A673 (cell line): ENCODE measurements at places on chromosomes 6 and 20. TPM values are rescaled to one million over a fixed set of nuclear protein-coding genes. Genes with fewer than 3 reads are reported as not detected.

SOBP gene
- total RNA-seq, result 3.3 TPM in 2 replicates

HRH3 gene
- total RNA-seq, result 0.22 TPM in 1 of 2 replicates, not detected in the other

SULF2 gene
- total RNA-seq, result 0.68 and 0.69 TPM in 2 replicates

MYMX gene
- 0.81 TPM in 1 of 2 replicates, not detected in the other for total RNA-seq

MLN gene
- total RNA-seq, result not detected in 2 replicates

MYLK4 gene
- 0.13 and 0.39 TPM in 2 replicates for total RNA-seq

DNA sequence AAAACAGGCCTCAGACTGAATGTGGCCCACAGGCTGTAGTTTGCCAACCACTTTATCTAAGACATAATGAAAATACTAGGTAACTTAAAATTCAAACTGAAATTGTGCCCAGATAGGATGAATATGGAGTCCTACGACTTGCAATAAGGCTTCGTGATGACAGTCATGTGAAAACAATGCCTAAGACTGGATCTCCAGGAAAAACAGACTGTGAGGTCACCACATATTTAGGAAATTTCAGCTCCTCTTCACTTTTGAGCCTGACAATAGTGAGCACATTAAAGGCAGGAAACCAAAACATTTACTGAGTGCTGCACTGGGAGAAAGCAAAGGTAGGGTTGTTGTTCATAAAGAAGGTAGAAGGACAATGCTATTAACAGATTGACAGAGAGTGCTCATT, 50.0 kb downstream of the RTN4IP1 start:
- no peak for DNase-seq
- no peak overlapping the region for H3K4me3 ChIP-seq
- H3K4me1 ChIP-seq, result no peaks in the 10 kb centered on the region
- H3K27me3 ChIP-seq, result no peaks in the 10 kb centered on the region
- H3K27ac ChIP-seq, result no peak overlapping the region

GRCh38 chr20:2755451-2756055, 44.9 kb downstream of the CPXM1 start:
- peaks cover 5% of the 10 kb centered on the region for H3K4me1 ChIP-seq
- H3K27me3 ChIP-seq, result peaks cover 25% of the 10 kb centered on the region
- no peak overlapping the region for H3K4me3 ChIP-seq
- H3K27ac ChIP-seq, result no peak overlapping the region
- H3K36me3 ChIP-seq, result no peaks in the 10 kb centered on the region
- DNase-seq, result no peak

DNA sequence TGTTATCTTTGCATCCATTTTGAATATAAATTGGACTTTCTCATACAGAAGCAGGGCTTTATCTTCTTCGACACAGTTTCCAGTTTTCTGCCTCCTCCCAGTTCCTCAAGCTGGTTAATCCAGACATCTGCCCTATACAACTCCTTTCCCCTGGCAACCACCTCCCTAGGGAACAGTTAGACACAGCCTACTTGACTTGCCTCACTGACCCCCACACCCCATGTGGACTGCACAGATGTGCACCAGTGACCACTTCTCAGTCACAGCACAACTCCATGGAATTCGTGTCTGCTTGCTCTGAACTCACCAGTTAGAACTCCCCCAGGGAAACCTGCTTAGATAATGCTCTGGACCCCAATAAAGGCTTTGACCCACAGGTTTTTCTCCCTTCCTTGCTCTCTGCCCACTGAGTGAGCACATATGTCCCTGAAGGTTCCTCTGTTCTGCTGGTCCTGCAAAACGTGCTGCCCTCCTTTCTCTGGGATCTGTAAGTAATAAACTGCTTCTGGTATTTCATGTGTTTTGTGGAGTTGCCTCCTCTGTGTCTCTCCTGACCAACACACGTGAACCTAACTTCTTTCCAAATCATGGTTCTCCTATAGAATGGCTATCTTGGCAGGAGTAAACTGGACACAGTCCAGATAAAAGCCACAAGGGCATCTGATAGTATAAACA, 351.2 kb downstream of the CD83 start:
- no peak for DNase-seq
- H3K4me3 ChIP-seq, result no peak overlapping the region
- H3K27me3 ChIP-seq, result no peaks in the 10 kb centered on the region
- H3K27ac ChIP-seq, result no peak overlapping the region
- H3K4me1 ChIP-seq, result no peaks in the 10 kb centered on the region

GRCh38 chr6:43763812-43764522, 6.0 kb upstream of the VEGFA start:
- no peaks in the 10 kb centered on the region for H3K36me3 ChIP-seq
- H3K4me1 ChIP-seq, result peaks cover 9% of the 10 kb centered on the region
- H3K27me3 ChIP-seq, result no peaks in the 10 kb centered on the region
- no peak for DNase-seq

- no peaks in the 10 kb centered on the region for H3K27me3 ChIP-seq
- peak; percentile 93 for DNase-seq
- peaks cover 54% of the 10 kb centered on the region for H3K4me1 ChIP-seq
- no peaks in the 10 kb centered on the region for H3K36me3 ChIP-seq
- peak overlapping the region; percentile 72 for H3K27ac ChIP-seq
Observed at GRCh38 chr6:16319813-16320532, 81.6 kb downstream of the GMPR start.

DNA sequence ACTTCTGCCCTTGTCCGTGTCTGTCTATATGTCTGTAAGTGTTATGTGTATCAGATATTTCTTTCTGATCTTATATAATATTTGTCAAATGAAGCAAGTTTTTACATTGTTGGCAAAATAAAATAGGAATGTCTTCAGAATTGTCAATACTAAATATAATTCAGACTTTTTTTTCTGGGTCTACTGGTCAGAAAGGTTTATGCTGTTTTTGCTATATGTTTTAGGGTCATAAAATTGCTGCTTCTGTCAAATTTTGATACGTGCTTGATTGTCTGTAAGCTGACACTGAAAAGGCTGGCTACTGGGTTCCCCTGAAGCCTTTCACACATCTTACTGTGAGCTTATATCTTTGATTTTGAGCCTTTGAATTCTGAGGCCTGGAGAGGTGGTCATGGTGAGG, 20.1 kb downstream of the LGSN start:
- no peaks in the 10 kb centered on the region for H3K27me3 ChIP-seq
- no peak for DNase-seq
- H3K4me3 ChIP-seq, result no peak overlapping the region
- no peaks in the 10 kb centered on the region for H3K36me3 ChIP-seq
- H3K27ac ChIP-seq, result no peak overlapping the region
- H3K4me1 ChIP-seq, result peaks cover 14% of the 10 kb centered on the region

GRCh38 chr6:152316024-152316423, 321.1 kb downstream of the SYNE1 start:
- no peaks in the 10 kb centered on the region for H3K27me3 ChIP-seq
- H3K4me1 ChIP-seq, result no peaks in the 10 kb centered on the region
- H3K27ac ChIP-seq, result no peak overlapping the region

DNA sequence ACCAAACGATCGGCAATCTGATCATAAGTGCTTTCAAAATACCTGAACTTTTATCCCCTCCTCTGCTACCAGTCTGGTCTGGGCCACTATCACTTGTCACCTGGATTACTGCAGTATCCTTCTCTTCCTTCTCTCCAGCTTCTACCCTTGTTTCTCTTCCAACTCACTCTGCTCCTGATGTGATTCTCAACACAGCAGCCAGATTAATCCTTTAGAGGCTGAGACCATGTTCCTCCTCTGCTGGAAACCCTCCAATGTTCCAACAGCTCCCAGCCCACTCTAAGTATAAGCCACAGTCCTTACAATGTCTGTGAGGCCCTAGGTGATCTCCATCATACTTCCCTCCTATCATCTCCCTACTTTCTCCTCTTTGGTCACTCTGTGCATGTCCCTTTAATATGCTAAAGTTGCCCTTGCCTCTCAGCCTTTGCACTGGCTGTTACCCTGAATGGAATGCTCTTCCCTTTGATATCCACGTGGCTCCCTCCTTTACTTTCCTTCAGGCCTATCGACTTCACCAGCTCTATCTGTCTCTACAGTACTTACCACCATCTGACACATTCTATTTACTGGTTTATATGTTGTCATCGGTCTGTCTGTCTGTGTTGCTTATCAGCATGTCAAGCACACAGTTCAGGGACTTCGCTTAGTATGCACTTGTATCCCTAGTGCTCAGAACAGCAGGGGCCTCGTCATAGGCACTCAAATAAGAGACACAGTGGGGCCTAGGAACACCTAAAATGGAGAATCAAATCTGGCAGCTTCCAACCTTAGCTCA, 35.0 kb upstream of the RNF24 start:
- H3K36me3 ChIP-seq, result no peaks in the 10 kb centered on the region
- no peak overlapping the region for H3K4me3 ChIP-seq
- peaks cover 8% of the 10 kb centered on the region for H3K4me1 ChIP-seq
- no peak for DNase-seq
- no peaks in the 10 kb centered on the region for H3K27me3 ChIP-seq

- H3K27me3 ChIP-seq, result no peaks in the 10 kb centered on the region
- no peak for DNase-seq
- no peak overlapping the region for H3K27ac ChIP-seq
- no peak overlapping the region for H3K4me3 ChIP-seq
Observed at GRCh38 chr20:34862724-34863123, 9.9 kb downstream of the GGT7 start.

DNA sequence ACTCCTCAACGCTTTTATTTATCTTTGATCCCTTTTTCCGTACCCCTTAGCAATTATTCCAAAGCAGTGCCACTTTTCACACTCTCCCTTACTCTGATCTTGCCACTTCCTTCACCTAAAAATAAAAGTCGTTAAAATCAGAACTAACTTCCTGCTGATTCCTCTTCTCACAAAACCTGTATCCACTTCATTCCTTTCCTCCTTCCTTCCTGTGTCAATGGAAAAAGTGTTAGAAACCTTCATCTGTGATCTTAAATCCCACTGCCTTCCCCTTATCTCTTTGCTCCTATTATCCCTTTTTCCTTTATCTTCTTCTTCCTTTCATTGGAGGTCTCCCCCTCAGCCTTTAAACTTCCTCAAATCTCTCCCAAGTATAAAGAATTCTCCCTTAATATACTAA, 49.2 kb downstream of the GOPC start:
- H3K27me3 ChIP-seq, result no peaks in the 10 kb centered on the region
- no peaks in the 10 kb centered on the region for H3K4me1 ChIP-seq
- no peaks in the 10 kb centered on the region for H3K36me3 ChIP-seq
- DNase-seq, result no peak
- H3K4me3 ChIP-seq, result no peak overlapping the region
- no peak overlapping the region for H3K27ac ChIP-seq

DNA sequence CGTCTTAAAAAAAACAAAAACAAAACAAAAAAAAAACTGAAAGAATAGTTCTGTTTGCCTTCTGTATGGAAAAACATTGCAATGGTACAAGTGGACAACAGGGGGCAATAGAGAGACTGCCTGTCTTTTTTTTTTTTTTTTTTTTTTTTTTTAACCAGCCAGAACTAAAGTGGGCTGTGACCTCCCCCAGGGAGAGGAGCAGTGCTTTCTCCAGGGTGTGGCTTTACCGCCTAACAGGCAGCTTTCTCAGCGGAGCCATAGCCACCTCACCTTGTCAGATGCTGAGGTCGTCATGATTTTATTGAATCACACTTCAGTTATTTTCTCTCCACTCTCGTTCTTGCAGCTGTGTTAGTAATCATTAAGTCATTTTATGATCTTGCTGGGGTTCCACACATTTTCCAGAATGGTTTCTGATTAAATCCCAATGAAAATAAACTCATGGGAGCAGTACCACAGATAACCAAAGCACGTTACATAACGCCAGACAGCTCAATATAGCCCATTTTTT, 78.4 kb downstream of the GMPR start:
- H3K27me3 ChIP-seq, result no peaks in the 10 kb centered on the region
- peaks cover 40% of the 10 kb centered on the region for H3K4me1 ChIP-seq
- H3K27ac ChIP-seq, result no peak overlapping the region
- H3K36me3 ChIP-seq, result no peaks in the 10 kb centered on the region

DNA sequence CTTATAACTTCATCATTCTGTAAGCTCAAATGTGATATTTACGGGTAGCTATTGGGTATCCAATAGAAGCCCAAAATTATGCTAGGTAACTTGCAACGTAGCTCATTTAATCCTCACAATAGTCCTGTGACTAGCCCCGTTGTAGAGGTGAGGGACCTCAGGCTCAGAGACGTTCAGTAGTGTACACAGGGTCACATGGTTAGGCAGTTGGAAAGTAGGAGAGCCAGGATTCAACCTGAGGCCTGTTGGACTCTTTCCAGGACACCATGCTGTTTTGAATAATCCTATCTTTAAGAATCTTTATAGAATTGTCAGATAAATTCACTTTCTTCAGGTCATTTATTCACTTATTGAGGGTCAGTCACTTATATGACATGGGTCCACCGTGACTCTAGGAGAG, 9.2 kb upstream of the ELOVL2 start:
- H3K4me1 ChIP-seq, result no peaks in the 10 kb centered on the region
- H3K27me3 ChIP-seq, result no peaks in the 10 kb centered on the region
- H3K4me3 ChIP-seq, result no peak overlapping the region
- H3K27ac ChIP-seq, result no peak overlapping the region

GRCh38 chr20:42007251-42007650, 389.1 kb upstream of the CHD6 start:
- no peak overlapping the region for H3K4me3 ChIP-seq
- H3K36me3 ChIP-seq, result no peaks in the 10 kb centered on the region
- DNase-seq, result no peak
- H3K27me3 ChIP-seq, result peaks cover 15% of the 10 kb centered on the region
- H3K4me1 ChIP-seq, result no peaks in the 10 kb centered on the region

DNA sequence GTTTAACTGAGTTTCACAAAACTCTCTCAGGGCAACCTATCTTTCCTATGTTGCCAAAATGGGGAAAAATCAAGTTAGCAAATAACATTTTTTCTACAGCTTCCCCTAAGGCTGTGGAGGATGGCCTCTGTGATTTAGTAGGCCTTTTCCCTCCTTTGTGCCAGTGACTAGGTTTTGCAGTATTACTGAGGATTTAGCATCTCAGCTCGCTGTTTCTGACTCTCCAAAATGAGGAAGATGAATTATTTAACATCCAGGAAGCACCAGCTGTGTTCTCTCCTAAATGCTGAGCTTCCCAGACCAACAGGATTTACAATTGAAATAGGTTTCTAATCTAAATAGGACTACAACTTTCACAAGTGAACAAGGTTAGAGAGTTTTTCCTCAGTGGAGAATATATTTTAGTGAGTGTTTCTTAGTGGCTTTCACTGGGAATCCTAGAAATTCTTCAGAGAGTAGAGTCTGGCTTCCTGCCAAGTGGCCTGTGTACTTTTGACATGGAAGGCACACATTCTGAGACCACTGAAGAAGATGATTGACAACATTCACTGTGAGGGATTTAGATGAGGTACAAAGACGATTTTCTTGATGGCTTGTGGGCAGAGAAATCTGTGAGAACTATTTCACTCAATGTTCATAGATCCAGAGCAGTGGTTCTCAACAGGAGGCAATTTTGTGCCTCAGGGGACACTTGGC, 62.4 kb downstream of the PTCHD4 start:
- peaks cover 7% of the 10 kb centered on the region for H3K4me1 ChIP-seq
- H3K27me3 ChIP-seq, result peaks cover 3% of the 10 kb centered on the region

GRCh38 chr20:48205786-48206185, 420.5 kb upstream of the SULF2 start:
- H3K4me3 ChIP-seq, result no peak overlapping the region
- H3K36me3 ChIP-seq, result no peaks in the 10 kb centered on the region
- H3K27ac ChIP-seq, result no peak overlapping the region
- no peak for DNase-seq
- peaks cover 20% of the 10 kb centered on the region for H3K27me3 ChIP-seq
